Adrenal gland (tissue), 19 donors: ENCODE measurements at places on chromosomes 7 and 10.

DNA sequence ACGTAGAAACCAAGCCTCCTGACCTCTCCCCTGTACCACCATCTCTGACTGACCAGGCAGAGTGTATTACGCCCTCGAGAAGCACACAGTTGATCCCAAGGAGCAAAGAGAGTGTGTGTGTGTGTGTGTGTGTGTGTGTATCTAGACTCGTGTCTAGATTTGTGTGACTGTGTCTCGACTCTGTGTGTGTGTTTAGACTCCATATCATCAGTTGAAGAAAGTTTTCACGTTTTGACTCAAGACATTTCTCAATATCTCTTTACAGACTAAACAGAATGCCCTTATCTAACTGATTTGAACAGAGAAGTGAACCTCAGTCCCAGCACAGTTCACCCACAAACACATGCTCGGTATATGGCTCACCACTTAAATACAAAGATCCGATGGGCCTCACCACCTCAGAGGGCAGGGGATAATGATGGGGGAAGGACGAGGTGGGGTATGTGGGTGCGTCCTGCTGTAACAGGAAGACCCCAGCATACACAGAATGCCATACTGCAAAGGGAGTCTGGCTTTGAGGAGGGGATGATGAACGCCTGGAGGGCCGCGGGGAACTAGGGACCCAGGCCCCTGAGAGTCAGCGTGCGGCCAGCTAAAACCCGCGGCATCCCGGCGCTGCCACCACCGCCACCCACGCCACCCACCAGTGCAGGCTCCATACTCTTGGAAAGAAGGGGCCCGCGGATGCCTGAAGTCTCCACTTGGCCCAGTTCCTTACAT is 780 bp downstream of the ALDH18A1 start:
- DNase-seq, result no peak

- no peak for DNase-seq
Observed at GRCh38 chr7:149727899-149728476, 45.4 kb downstream of the ZNF467 start.

- DNase-seq, result no peak
Observed at GRCh38 chr7:131087756-131088658, 239.7 kb upstream of the MKLN1 start.

GRCh38 chr10:104353325-104354048 is at the start of gene CFAP58:
CFAP58 (plus strand) TSS chr10:104353833; CDS start chr10:104353898, 65 bp downstream.
- DNase-seq, result peak; percentile 96

- DNase-seq, result peak; percentile 84
Observed at GRCh38 chr10:46284286-46285229, 2.2 kb upstream of the ANTXRL start.

GRCh38 chr10:81031774-81032173 is 494.1 kb downstream of the SH2D4B start:
- DNase-seq, result no peak

DNA sequence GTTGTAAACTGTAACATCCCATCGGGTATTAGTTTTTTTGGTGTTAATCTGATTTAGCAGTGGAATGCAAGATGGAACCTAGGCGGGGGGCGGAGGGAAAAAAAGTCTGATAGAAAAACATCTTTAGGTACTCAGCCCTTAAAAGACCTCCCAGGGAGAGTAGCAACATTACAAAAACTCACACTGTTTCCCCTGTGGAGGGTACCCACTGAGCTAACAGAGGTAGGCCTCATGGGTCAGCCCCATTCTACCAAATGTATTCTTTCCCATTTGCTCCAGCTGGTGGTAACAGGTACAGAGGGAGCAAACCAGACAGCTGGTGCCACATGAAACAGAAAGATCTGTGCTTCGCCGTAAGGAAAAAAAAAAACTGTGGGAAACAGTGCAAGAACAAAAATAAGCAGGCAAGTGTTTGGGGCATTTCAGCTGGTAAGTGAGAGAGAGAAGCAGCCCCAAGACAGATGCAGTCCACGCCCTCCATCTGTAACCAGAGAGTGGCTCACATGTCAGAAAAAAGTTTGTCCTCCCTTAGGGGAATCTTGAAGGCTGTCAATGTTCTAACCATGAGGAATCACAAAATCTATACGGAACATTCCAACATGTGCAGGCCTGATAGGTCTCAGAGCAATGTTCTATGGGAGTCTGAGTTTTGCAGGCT is 65.3 kb downstream of the HOXA1 start:
- no peak for DNase-seq

DNA sequence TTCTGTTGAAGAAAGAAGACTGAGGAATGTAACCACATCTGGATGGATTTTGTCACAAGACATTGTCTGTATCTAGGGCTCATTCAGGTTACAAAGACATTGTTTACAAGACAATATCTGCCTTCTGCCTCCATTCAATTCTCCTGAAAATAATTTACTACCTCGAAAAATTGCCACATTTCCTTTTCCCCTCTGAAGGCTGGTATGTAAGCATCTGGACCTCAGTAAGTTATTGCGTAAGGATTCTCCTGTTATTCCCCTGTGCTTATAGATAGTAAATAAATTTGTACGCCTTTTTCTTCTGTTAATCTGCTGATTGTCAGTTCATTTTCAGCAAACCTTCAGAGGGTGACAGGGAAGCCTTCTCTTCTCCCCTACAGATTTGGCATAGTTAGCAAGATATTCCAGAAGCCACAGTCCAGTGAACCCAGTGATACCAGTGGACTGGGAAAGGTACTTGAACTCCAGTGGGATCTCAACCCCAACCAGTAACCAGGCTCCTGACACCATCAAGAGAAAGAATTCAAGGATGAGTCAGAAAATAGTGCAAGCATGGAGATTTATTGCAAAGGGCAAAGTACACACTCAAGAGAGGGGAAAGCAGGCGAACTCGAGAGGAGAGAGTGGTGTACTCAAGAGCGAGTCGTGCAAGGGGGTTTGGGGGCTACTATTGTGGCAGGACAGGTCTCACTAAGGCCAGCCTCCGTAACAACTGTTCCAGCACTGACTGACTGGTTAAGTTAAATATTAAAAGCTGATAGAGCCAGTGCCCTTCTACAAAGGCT is 706.9 kb upstream of the GHITM start:
- DNase-seq, result no peak

DNA sequence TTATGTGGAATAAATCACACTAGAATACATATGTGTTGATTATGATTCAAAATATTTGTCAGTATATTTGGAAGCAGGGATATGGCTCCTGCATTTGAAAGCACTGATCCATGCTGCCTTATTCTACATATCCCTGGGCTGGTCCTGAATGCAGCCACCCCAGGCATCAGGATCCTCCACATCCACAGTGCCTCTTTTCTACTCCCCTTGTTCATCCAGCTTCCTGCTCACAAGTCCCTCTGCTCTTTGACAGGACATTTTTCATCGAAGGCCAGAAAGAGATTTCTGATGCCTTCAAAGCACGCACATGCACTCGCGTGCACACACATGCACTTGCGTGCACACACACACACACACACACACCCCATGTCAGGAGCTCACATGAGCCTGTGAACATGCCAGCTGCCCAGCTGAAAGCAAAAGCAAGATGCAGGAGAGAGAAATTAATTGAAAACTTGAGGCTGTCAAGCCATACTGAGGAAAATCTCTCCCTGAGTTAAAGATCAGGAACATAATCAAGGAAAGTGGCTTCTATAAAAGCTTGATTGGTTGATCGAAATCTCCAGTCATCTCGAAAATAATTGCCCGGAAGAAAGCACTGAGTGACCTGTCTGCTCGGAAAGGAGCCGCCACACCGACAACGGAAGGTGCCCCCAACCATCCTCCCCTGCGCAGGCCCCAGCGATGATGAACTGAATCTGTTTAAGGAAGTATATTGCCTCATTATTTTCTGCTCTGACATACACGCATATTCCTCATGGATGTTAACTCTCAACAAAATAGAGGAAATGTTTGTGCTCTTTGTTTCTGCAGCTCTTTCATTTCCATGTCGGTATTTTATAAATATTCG is 104.0 kb upstream of the ARID5B start:
- DNase-seq, result no peak

DNA sequence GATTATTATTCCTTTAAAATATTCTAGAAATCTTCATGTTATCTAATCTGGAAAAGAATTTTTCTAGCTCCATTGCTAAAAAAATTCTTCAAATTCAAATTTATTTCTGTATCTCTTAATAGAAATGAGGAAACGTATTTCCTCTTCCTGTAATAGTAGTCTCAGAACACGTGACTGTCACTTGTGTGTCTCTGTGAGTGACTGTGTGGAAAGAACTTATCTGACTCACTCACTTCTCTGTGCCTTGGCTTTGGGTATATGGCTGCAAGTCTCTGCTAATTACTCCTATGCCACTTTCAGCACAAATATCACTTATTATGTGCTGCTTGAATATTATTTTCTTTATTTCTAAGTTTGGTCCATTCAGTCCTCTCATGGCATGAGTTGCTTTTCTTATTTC is 132.7 kb downstream of the CNTNAP2 start:
- DNase-seq, result no peak

GRCh38 chr10:29647478-29647877 is 12.7 kb upstream of the SVIL start:
- no peak for DNase-seq

DNA sequence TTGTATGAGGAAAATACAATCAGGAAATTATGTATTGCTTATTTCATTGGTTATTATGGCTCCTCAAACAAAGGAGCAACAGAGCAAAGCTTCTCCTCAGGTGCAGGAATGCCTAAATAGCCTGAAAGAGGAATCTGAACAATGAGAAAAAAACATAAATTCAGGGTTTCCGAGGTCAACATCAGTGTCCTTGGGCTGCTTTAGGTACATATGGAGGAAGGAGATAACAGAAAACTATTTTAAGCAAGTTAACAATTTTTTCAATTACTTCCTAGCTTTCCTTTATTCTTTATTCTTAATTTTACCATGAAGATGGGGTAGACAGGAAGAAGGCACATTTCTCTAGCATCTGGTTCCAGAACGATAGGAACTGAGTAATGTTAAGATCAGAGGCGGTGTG is 14.0 kb downstream of the SLC16A9 start:
- DNase-seq, result no peak

DNA sequence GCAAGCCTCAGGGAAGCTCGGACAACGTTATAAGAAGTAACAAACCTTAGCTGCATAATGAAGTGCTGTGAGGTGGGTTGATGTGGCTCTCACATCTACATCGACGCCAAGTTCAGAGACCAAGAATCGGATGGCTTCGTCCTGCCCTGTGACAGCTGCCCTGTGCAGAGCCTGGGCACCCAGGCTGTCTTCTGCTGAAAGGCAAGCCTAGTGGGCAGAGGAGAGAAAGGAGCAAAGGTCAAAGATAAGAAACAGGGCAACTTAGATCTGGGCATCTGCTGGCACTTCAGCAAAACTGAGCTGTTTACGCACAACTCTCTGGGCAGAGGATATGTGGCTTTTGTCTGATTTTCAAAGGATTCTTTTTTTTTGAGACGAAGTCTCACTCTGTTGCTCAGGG is 6.7 kb downstream of the ANKRD16 start:
- no peak for DNase-seq

DNA sequence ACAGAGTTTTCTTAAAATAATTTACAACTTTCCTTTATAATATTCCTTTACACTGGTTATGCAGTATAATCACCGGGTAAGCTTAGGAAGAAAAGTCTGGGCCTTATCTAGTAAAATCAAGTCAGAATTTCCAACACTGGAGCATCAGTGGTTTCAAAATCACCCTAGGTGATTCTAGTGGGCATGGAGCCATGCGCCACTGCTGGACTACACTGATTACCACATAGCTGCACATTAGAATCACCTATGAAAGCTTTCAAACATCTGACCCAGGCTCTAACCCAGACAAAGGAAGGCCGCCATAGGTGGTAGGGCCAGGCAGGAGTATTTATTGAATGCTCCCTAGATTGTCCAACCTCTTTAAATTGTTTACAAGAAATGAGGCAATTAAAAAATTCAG is 52.0 kb downstream of the NSUN6 start:
- no peak for DNase-seq

DNA sequence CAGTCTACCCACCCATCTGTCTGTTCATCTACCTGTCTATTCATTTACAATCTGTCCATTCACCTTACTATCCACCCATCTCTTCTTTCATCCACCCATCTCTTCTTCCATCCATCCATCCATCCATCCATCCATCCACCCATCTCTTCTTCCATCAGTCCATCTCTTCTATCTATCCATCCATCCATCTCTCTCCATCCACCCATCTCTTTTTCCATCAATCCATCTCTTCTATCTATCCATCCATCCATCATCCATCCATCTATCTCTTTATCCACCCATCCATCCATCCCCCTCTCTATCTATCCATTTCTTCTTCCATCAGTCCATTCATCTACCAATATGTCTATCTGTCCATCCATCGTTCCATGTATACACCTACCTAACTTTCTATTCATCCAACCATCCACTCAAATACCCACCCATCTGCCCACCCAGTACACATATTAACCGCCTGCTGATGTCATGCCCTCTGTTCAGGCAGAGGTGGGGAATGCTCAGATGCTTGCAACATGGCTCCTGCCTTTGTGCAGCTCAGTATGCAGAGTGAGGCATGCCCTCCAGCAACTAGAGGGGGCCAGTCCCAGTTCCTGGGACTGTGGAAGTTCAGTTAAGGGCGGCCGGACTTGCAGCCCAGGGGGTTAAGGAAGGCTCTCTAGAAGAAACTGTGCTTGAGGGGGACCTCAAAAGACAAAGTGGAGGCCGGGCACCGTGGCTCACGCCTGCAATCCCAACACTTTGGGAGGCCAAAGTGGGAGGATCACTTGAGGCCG is 11.3 kb upstream of the MLXIPL start:
- DNase-seq, result no peak

GRCh38 chr7:83105948-83106347 is 56.7 kb downstream of the PCLO start:
- DNase-seq, result no peak

- DNase-seq, result no peak
Observed at GRCh38 chr10:1190052-1190395, 133.8 kb downstream of the WDR37 start.

- DNase-seq, result no peak
Observed at GRCh38 chr10:73576890-73577591, 14.1 kb downstream of the USP54 start.

GRCh38 chr10:101061624-101062231 is at the start of gene KAZALD1:
KAZALD1 (plus strand) TSS chr10:101061989; CDS start chr10:101062593, 604 bp downstream.
- DNase-seq, result peak; percentile 45

GRCh38 chr7:120733143-120733542 is 124.8 kb downstream of the TSPAN12 start:
- no peak for DNase-seq

DNA sequence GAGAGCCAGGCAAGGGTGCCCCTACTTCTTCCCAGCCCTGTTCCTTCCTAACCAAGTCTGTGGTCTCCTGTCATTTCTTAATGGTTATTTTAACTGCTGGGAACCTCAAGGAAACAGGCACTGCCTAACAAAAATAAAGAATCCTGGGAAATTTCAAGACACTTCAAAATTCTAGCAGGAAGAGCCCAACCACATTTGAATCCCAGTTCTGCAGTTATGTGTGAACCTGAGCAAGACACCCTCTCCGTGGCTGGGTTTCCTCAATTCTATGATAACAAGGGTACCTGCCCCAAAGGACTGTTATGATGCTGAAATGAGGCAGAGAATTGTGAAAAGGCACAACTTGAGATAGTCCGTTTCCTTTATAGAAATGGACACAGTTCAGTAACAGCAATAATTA is 36.2 kb upstream of the DUSP5 start:
- no peak for DNase-seq

- no peak for DNase-seq
Observed at GRCh38 chr7:94591176-94591575, 64.8 kb downstream of the SGCE start.
